ENCODE measurements at places on chromosomes 3 and 15.

DNA sequence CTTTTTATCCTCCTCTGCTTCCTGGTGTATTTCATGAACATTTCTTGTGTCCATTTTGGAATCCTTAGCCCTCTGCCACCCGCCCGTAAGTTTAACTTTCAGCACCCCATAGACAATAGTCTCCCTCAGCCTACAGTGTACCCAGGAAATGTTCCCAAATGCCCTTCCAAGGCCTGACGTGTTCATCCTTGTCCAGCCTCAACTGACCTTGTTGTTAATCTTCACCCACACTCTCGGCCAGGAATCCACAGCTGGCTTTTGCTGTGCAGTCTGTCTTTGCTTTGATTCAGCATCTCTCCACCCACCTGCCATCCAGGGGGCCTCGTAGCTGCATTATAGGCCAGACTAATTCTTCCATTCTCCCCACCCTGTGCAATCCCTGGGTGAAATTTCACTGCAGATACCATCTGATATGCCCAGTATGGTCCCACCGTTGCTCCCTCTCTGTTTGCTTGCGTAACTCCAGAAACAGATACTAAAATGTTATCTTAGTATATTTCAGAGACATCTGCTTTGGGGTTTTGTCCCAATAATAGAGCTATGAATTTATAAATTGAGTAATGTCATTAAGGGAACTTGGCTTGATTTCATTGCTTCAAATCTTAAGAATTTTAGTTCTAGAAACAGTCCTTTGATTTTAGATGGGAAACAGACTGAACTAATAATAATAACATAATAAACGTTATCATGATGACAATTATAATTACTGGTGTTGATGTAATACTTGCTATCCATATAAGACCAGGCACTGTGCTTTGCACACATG lies 16.6 kb downstream of the GUCA1C start:
- DNase-seq: no peak

- DNase-seq: no peak
Measured at GRCh38 chr3:164486150-164486549, 592.1 kb downstream of the SI start.

DNA sequence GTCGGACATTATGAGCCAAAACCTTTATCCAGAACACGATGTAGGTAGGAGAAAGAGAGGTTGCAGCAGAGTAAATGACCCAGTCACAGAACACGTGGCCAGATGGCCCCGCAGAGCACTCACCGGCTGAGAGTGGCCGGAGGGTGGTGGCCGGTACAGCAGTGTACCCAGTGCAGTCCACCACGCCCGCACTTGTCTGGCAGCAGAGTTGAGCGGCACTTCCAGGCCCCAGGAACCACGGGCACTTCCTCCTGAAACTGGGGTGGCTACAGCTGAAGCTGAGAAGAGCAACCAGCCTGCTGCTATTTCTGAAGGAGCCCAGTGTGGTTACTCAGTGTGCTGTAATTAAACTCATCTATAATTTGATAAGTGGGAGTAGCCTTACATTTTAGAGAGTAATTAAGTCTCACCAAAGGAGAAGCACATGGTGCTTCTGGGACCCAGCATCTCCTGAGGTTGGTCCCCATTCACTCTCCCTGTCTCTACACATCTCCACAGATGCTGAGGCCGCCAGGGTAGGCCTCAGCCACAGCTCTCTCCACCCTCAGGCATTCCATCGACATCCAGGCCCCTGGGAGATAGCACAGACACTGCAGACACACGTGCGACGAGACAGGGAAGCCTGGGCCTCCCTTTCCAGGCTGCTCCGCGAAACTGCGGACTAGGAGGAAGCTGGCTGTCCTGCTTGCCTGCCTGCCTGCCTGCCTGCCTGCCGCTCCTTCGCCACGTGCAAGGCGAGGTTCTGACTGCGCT lies 49.8 kb downstream of the BDH1 start:
- no peak for DNase-seq

DNA sequence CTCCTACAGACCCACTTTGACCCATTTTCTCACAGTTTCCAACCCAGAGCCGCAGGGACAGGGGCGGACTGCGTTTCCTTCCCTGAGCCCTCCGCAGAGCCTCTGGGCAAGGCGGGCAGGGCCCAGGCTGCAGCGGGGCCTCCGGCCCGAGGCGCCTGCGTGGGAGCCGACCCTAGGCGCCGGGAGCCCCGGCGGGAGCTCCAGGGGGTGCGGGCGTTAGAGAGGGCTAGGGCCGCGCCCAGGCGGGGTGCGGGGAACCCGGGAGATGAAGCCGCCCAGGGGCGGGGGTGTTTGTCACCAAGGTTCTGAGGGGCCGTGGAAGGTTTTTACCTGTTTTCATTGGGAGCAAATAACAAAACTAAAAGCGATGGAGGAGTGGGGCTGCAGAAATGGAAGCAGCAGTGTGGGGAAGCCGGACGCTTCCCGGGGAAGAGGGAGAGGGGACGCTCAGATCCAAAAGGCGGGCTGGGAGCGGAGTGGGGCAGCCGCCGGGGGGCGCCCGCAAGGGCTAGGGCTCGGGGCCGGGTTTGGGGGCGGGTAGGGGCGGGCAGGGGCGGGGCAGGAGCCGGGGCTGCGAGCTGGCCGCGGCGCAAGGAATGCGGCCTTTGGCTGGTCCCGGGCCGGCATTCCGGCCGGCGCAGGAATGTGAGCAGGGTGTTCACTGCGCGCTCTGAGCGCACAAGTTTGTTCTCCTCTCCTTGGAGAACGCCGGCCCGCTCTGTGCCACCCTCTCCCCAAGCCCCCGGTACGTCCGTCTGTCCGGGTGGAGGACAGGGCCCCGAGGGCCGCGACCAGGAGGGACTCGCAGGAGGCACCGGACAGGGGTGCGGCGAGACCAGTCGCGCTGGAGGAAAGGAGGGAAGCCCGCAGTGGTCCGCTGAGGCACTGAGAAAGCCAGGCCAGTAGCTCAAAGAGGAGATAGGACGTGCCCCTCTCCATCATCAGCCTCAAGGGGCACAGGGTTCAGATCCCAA lies 61.1 kb downstream of the AMOTL2 start:
- DNase-seq: peak; percentile 16

GRCh38 chr3:132626955-132627354 lies 29.9 kb downstream of the ACKR4 start:
- no peak for DNase-seq

- no peak for DNase-seq
Measured at GRCh38 chr15:77591968-77592613, 40.6 kb downstream of the LINGO1 start.

DNA sequence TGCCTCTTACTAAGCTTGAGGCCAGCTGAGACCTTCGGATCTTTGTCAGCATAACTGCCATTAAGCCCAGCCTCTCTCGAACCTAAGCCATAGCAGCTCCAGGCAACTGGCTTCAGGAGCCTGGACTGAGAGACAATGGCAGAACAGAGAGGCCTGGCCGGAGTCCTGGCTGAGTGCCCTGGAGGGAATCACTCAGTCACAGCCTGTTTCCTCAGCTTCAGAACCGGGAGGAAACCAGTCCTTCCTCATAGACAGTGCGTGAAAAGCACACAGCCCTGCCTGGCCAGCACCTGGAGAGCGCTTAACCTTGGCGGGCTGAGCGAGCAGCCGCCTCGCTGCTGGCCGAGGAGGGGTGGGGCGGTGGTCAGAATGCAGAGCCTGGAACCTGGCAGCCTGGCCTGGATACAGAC lies 21.6 kb downstream of the RNU5B-1 start:
- DNase-seq: no peak

- DNase-seq: no peak
Measured at GRCh38 chr3:188148318-188148717, 5.6 kb upstream of the LPP start.

DNA sequence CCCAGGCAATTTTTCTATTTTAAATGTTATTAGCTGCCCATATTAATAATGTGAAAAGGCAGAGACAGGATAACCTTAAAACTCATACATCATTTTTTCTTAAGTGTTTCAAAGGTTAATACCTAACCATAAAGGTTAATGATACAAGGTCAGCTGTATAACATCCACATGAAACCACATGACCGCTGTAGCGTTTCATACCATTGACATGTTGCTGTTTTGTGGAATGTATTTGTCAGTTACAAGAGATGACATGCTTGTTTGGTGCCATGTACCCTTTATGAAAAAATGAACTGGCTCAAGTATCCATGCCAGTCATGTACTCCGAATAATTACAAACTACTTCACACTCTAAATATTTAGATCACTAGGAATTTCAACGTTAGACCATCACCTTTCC lies 207.4 kb downstream of the FMN1 start:
- no peak for DNase-seq

- DNase-seq: no peak
Measured at GRCh38 chr15:96122077-96123027, 208.1 kb upstream of the NR2F2 start.

DNA sequence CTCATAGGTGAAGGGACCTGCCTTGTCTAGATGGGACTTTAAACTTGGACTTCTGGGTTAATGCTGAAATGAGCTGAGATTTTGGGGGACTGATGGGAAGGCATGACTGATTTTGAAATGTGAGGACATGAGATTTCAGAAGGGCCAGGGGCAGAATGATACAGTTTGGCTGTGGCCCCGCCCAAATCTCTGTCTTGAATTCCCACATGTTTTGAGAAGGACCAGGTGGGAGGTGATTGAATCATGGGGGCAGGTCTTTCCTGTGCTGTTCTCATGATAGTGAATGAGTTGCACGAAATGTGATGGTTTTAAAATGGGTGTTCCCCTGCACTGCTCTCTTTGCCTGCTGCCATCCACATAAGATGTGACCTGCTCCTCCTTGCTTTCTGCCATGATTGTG lies 42.8 kb downstream of the ILDR1 start:
- no peak for DNase-seq

- no peak for DNase-seq
Measured at GRCh38 chr3:41202834-41203345, 3.6 kb downstream of the CTNNB1 start.

DNA sequence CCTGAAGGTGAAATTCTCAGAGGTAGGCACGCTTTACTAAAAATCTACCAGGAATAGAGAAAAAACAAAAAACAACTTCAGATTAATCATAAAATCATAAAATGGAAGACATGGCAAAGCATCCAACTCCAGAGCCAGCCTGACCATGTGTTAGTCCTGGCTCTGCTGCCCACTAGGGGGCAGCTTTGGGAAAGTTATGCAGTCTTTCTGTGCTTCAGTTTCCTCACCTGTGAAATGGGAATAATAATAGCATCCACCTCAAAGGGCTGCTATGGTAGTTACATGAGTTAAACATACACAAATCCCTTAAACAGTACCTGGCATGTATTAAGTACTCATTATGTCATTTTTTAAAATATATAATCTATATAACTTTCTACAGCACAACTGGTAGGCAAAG lies 52.3 kb downstream of the WNT5A start:
- no peak for DNase-seq

DNA sequence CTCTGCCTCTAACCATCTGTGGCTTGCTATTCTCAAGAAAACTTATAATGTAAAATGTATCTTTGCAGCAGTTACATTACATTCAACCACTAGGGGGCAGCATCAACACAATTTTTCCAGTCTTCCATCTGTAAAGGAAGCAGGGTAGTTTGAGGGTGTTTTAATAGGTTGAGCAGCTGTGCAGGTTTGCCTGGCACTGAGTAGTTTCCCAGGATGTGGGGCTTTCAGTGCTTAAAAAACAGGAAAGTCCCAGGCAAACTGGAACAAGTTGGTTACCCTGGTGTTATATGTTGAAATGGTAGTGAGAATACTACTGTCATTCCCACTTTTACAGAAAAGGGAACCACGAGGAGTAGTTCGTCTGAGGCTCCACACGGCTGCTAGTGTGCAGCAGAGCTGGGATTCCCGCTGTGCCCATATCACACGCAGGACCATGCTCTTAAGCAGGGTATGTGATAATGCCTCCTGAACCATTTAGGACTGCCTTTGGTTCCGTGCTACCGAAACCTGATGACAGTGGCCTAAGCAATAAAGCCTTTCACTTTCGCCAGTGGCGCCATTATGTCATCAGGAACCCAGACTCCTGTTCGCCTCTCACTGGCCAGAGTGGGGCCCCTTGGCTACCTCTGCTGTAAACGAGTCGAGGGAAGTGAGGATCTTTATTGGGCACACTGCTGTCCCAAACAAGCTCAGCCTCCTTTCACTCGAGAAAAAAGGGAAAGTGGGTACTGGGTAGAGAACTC lies 64.7 kb upstream of the ZBTB38 start:
- DNase-seq: peak; percentile 43

- DNase-seq: no peak
Measured at GRCh38 chr3:15844889-15845288, 47.1 kb upstream of the ANKRD28 start.

GRCh38 chr15:66592505-66593218 lies 26.9 kb upstream of the LCTL start:
- no peak for DNase-seq

GRCh38 chr3:117632191-117632590 lies 922.6 kb downstream of the TUSC7 start:
- DNase-seq: no peak

DNA sequence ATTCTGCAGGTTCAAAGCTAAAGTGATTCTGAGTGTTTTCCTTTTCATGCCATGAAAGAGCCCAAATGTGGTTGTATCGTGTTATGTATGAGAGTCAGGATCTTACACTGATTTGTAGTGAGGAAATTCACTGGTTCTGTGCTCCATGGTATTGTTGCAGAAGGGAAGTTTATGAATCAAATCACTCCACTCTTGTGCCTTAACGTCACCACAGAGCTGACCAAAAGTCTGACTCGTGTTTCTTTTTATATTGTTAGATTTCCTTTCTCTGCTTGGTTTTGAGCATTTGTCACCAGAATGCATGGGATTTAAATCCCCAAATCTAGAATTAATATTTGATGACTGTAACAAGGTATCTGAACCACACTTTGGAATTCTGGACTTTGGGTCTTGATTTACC lies 29.1 kb upstream of the SLC30A4 start:
- no peak for DNase-seq

- no peak for DNase-seq
Measured at GRCh38 chr15:88791637-88792036, 11.6 kb upstream of the ACAN start.

DNA sequence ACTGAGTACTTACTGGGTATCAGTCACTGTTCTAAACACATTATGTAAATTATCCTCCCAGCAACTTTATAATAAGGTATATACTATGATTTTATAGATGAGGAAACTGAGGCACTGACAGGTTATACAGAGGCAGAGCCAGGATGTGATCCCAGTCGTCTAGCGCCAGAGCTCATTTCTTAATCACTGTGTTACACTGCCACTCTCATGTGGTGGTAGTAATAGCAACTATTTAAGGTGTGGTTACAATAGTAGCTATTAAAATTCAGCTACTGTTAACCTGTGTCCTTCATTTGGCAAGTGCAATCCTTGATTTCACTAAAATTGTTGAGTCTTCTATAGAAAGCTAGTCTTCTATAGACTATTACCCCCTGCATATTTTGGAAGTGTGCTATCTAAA lies 43.1 kb upstream of the TRPC1 start:
- no peak for DNase-seq

- DNase-seq: no peak
Measured at GRCh38 chr3:149777414-149778214, 14.7 kb downstream of the ANKUB1 start.

DNA sequence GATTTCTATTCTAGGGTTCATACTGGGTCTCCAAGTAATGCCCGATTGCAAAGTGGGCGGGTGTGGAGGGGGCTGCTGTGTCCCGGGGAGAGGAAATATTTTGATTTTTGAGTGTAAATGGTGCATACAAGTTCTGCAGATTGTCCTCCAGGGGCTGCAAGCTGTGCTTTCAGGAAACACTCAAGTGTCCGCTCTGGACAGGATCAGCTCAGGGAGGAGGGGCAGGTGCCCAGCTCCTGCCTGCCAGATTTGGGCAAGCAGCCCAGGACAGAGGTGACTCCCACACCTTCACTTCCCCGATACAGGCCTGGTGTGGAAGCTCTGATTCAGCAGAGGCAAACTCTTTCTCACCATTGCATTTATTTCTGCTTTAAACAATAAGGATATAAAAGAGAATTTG lies 142.7 kb downstream of the ALDH1A2 start:
- DNase-seq: no peak
